Stimulated activated CD4-positive, alpha-beta T cell treated with anti-CD3 and anti-CD28 coated beads, Interleukin-1b, Interleukin-23, amount 100 ng/mL, for 48 hours (primary cell): ENCODE measurements at places on chromosomes 7 and 10.

GRCh38 chr10:130047336-130047735 is 63.3 kb downstream of the C10orf143 start:
- no peak for DNase-seq

GRCh38 chr10:20181434-20181833 is 365.2 kb downstream of the PLXDC2 start:
- no peak for DNase-seq

- no peak for DNase-seq
Observed at GRCh38 chr7:55427800-55428199, 62.7 kb downstream of the LANCL2 start.

GRCh38 chr10:48472501-48473069 is 132.3 kb downstream of the ARHGAP22 start:
- DNase-seq, result no peak
